ENCODE measurements at places on chromosomes 4 and X.

DNA sequence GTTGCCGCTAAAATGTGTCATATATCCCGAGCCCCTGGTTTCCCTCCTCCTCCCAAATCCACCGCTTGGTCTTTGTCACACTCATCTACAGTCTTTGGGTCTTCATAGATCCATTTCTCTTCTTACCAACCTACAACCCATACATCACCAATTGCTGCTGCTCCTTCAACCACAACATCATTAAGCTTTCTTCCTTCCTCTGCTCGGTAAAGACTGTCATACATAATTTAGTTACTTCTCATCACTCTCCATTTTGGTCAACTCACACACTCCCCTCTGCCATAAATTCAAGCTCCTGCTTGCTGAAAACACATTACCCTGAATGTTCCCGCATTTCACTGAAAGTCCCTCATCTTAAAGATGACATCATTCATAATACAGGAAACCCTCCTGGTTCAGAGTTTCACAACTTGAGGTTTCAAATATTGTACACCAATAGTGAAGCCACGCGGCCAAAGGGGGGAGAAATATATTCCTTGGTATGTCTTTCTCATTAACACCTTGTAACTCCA lies 1.7 kb upstream of the DCTD start:
- DNase-seq, result peak; percentile 54

DNA sequence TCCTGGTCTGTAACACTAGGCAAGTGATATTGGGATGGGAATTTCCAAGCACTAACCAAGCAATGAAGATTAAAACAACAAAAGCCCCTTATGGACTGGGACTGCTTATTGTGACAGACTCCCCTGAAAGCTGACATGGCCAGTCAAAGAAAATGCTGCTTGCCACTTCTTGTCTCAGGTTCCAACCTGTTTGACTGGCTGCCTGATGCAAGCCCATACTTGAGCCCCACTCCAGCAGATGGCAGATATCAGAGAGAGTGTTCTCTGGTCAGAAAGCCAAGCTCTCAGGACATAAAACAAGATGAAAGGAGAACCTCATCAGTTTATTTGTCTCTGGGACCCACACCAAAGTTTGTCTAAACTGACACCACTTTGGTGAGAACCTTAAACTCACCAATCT lies 15.5 kb upstream of the IGBP1 start:
- DNase-seq, result no peak

DNA sequence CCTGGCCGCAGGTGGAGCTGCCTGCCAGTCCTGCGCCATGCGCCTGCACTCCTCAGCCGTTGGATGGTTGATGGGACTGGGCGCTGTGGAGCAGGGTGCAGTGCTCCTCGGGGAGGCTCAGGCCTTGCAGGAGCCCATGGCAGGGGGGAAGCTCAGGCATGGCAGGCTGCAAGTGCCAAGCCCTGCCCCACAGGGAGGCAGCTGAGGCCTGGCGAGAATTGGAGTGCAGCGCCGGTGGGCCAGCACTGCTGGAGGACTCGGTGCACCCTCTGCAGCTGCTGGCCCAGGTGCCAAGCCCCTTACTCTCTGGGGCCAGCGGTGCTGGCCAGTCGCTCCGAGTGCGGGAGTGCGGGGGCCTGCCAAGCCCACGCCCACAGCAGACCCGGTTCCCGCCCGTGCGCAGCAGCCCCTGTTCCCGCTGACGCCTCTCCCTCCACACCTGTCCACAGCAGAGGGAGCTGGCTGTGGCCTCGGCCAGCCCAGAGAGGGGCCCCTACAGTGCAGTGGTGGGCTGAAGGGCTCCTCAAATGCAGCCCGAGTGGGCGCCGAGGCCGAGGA lies 275.9 kb upstream of the FRG1 start:
- no peak for DNase-seq

DNA sequence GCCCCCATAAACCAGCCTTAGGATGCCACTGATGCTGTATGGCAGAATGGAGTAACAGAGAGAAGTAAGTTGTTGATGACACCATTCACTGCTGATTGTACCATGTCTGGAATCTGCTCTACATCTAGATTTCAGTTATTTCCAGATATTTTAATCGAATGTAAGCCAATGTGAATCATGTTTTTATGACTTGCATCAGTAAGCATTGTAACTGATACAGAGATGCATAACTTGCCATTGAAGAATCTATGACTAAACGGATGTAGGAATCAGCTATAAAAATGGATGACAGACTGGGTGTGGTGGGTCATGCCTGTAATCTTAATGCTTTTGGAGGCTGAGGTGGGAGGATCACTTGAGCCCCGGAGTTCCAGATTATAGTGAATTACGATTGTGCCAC lies 161.0 kb upstream of the GATB start:
- DNase-seq, result peak; percentile 4

DNA sequence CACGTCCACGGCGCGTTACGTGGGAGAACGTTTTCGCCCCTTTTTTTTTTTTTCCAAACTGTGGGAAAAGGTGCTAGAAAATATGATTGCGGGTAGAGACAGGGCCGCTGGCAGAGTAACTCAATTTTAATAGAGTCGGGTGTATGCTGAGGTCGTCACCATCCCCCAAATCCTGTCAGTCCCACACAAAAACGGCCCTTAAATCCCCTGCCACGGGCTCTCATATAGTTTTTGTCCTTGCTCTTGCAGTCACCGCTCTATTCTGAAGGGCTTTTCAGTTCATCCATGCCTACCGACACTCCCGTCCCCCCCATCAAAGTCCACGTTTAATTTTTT lies 796 bp upstream of the MED14 start:
- DNase-seq, result no peak

Measured in choroid plexus epithelial cell (primary cell).